Right atrium auricular region (tissue), 2 donors: ENCODE measurements at places on chromosomes 16 and 17. TPM values are rescaled to one million over a fixed set of nuclear protein-coding genes. Genes with fewer than 3 reads are reported as not detected.

Gene EVPLL
- total RNA-seq = not detected

Gene CUEDC1
- 32.5 TPM for total RNA-seq

Gene TOX3
- total RNA-seq = not detected

Gene CDRT15L2
- total RNA-seq = not detected

Gene SOX8
- total RNA-seq = 1.6 TPM

Gene TSNAXIP1
- total RNA-seq = 0.55 TPM

Gene FMNL1
- total RNA-seq = 7.6 TPM

Gene C16orf96
- total RNA-seq = 0.24 TPM

Gene PTX4
- 0.24 TPM for total RNA-seq
